ENCODE measurements at places on chromosomes 6 and 20.
A peak's percentile ranks its signal among the peaks of the same experiment; 100 is the strongest.

GRCh38 chr20:43361526-43361925, 96.2 kb upstream of the SRSF6 start:
- no peak for DNase-seq

GRCh38 chr20:58310291-58310782, 822 bp downstream of the RAB22A start:
- no peak for DNase-seq

GRCh38 chr6:133816171-133816570, 72.7 kb upstream of the TCF21 start:
- no peak for DNase-seq

GRCh38 chr6:34315780-34316179, 67.0 kb upstream of the SMIM29 start:
- no peak for DNase-seq

- DNase-seq = no peak
These were observed 119.6 kb upstream of the NUP153 start for GRCh38 chr6:17826301-17826700.

GRCh38 chr6:153591159-153591558, 447.9 kb upstream of the OPRM1 start:
- no peak for DNase-seq

GRCh38 chr20:40010483-40010882, 678.6 kb downstream of the MAFB start:
- no peak for DNase-seq

DNA sequence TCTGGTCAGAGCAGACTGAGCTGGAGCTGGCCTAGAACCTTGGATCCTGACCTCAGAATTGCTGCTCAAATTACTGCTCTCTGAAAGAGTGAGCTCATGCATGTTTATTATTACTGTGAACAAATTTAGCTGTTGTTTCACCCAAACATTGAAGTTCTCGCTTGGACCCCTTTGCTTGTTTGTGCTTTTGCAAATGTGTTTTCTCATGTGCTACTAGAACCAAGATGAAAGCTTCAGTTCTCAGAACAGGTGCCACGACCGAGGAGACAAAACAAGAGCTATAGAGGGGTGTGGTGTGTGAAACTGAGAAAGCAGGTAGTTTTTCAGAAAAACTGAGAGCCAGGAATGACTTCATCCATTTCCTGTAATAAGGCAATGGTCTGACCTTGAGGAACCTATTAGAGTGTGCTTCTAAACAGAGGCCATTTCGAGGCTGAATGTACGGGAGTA, 50.0 kb upstream of the ESR1 start:
- no peak for DNase-seq

GRCh38 chr20:49519777-49520359, 37.4 kb upstream of the KCNB1 start:
- DNase-seq = peak; percentile 31

DNA sequence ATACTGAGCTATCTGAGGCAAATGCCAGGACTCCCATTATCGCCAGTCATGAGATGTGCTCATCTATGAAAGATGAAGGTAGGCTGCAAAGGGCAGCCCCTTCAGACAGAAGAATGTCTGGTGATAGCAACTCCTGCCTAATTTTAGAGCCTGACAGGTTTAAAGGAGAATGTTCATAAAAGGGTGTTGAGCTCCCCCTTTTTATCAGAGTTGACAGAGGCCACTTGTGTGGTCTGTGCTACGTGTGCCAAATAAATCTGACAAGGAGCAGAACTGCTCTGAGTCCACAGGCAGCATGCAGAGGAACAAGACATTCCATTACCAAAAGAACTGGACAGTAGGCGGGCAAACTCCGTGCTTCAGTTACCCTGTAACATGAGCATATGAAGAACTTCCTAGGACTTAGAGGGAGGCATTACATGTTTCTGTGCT, 101.8 kb downstream of the PREP start:
- DNase-seq = no peak

GRCh38 chr6:89921691-89922090, 27.4 kb downstream of the GJA10 start:
- DNase-seq = no peak

DNA sequence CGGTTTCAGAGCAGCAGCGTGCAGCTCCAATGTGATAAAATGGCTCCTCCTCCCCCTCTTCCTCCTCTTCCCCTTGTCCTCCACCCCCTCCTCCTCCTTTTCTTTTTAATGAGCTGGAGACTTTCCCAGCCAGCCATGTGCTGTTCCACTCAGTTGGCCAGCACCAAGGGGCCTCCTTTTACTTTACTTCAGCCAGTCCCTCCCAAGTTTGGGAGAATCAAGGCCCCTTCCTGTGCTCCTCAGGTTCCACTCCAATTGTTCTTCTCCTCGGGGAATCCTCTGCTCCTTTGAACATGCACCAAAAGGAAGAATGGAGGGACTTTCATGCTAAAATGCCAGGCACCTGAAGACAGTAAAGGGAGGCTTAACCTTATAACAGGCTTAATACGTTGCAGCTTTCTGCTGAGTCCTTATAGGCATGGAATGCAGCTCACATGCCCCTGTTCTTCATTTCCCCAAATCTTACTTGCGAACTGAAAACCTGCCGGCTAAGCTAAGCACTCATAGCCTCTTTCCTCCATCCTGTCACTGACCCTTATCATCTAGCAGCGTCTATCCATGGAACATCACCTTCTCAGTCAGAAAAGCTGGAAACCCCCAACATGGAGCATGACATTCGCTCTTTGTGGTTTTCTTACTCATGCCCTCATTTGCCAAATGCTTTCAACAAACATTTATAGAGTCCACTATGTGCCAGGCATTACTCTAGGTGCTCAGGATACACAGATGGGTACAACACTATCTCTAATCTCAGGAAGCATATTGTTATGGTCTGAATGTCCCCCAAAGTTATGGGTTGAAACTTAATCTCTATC, 170.6 kb downstream of the PHACTR1 start:
- DNase-seq = peak; percentile 42

DNA sequence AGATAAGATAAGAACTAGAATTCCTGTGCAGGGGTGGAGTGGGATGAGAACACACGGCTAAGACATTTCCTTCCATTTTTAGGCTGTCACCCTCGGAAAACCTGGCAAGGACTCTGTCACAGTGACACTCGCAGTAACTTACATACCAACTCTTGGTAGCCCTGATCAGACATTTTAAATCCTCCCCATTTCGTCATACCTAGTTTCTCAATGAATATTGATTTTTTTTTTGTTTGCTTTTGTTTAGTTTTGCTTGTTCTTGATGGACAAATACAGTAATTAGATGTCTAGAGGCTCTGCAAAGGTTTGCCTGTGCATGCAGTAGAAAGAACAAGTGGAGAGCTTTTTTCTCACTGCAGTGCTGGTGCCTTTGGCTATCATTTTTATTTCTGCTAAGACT, 213.0 kb upstream of the FAM83B start:
- DNase-seq = no peak

- no peak for DNase-seq
These were observed 21.9 kb downstream of the TBXT start for GRCh38 chr6:166145751-166146150.

- DNase-seq = no peak
These were observed 113.5 kb downstream of the DTNBP1 start for GRCh38 chr6:15549371-15549770.

- no peak for DNase-seq
These were observed 60.8 kb upstream of the CARMIL1 start for GRCh38 chr6:25218346-25218745.

- DNase-seq = no peak
These were observed 116.2 kb upstream of the JAG1 start for GRCh38 chr20:10790013-10790412.

DNA sequence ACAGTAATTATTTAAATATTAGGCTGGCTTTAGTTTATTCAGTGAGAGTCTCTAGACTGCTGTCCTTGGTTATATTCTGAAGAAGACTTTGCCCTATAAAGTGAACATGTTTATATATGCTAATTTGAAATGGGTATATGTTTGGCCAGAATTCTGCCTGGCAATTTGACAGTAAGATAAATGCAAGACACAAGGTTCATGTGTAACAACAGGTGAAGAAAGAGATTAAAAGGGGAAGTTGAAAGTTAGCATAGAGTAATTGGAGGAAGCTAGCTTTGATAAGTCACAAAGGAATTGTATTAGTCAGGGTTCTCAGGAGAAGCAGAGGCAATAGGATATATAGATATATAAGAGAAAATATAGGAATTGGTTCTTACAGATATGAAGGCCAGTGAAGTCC, 191.4 kb downstream of the CENPW start:
- no peak for DNase-seq

DNA sequence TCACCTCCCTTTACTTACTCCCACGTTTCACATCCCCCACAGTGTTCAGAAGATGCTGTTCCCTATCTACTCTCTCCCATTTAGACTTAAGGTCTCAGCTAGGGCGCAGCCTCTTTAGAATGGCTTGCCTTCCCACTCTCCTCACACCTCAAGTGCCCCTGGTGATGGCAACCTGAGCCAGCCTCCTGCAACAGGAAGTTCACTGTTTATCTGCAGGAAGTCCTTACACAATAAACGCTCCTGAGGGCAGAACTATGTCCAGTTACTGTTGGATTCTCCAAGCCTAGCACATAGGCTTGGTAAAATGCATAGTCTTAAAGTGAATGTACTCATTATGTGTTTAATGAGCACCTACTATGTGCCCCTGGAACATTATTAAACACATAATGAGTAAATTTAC, 21.9 kb upstream of the RAB22A start:
- no peak for DNase-seq

- no peak for DNase-seq
These were observed 41.7 kb downstream of the CDK5RAP1 start for GRCh38 chr20:33359399-33360261.

GRCh38 chr6:118971682-118972081, 36.7 kb upstream of the MCM9 start:
- DNase-seq = no peak

DNA sequence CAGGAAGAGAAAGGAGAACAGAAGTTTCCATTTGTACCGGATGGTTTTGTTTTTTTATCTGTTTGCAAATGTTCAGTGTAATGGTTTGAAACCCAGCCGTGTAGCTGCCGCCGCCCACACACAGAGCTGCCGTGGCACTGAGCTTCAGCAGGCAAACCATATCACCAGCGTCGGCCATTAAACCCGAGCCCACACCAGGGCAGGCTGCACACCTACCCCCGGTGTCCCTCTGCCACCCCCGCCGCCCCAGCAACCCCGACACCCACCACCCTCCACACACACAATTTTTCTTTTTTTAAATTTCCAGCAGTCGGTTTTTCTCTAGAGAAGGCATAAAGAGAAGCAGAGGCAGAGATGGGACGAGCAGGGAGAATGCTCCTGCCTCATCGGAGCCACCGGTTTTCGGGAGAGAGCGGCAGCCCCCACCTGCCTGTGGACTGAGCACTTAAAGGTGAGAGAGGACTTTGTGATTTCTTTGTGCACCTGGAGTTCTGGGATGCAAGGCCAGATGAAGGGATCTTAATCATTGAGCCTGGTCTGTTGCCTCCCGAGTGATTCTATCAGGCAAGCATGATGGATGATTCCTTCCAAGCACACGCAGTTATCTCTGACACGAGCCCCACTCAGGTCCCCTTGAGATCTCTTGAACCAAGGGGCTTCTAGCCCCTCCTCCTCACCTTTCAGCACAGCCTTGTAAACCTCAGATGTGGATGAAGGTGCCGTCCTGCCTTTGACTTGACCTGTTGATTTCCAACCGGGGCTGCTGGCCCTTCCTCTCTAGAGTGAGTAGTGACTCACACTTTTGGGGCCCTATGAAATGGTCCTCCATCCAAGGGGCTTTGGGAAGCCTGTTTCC, 17.5 kb upstream of the ZNF831 start:
- DNase-seq = no peak

- DNase-seq = no peak
These were observed 182.5 kb downstream of the CDC5L start for GRCh38 chr6:44569931-44570385.

DNA sequence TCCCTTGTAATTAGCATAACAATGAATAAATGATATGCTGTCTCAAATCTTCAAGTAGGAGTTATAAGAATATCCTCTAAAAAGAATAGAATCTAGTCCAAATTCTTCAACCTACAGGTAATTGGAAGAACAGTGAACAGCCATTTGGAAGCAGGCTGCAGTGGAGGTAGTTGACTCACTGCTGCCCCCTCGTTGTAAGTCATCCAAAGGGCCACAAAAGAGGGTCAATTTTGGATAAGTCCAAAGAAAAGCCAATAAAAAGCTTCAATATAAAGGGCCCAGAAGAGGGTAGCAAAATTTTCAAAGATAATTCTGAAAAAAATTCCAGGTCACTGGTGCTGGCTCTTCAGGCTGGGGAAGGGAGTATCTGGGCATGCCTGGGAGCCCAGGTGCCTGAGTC, 60.8 kb upstream of the SSTR4 start:
- DNase-seq = peak; percentile 46

GRCh38 chr20:5008759-5009158, 7.4 kb upstream of the SLC23A2 start:
- DNase-seq = no peak

DNA sequence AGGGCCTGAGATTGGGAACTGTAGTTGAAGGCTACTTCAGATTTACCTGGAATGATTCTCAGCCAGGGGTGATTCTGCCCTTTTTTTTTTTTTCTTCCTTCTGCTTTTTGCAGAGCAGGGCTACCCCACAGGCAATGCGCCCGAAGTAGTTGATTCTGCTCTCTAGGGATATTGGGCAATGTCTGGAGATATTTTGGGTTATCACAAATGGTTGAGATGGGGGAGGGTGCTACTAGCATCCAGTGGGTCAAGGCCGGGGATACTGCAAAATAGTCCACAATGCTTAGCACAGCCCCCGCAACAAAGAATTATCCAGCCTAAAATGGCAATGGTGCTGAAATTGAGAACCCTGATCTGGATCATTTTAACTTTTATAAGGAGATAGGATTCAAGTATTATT, 71.2 kb upstream of the ZMYND8 start:
- DNase-seq = no peak

DNA sequence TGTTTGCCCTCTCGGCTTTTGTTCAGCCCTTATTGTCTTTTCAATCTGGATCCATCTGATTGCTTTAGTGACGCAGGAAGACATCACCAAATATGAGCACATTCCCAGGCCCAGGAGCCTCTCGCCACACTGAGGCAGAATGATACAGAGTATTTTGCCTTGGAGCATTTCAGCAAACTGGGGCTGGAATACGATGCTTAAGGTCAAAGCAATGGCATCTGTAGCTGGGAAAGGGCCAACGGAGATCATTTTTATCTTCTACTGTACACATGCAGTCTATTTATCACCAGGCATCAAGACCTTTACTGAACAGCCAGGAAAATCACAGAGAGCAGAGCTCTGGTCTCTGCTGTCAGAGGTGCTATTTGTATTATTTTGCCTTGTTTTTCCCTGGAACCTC, 655.3 kb downstream of the RNF144B start:
- DNase-seq = no peak

GRCh38 chr20:17969884-17970409, 1.1 kb downstream of the MGME1 start:
- no peak for DNase-seq

- DNase-seq = no peak
These were observed 5.2 kb downstream of the RPS12 start for GRCh38 chr6:132819405-132820161.

GRCh38 chr6:17927705-17928104, 59.7 kb downstream of the KIF13A start:
- no peak for DNase-seq

GRCh38 chr6:98831959-98832283, 2.5 kb upstream of the POU3F2 start:
- DNase-seq = no peak

All from iPS-NIHi11 (cell line).